ENCODE measurements at places on chromosomes 2 and 18.

DNA sequence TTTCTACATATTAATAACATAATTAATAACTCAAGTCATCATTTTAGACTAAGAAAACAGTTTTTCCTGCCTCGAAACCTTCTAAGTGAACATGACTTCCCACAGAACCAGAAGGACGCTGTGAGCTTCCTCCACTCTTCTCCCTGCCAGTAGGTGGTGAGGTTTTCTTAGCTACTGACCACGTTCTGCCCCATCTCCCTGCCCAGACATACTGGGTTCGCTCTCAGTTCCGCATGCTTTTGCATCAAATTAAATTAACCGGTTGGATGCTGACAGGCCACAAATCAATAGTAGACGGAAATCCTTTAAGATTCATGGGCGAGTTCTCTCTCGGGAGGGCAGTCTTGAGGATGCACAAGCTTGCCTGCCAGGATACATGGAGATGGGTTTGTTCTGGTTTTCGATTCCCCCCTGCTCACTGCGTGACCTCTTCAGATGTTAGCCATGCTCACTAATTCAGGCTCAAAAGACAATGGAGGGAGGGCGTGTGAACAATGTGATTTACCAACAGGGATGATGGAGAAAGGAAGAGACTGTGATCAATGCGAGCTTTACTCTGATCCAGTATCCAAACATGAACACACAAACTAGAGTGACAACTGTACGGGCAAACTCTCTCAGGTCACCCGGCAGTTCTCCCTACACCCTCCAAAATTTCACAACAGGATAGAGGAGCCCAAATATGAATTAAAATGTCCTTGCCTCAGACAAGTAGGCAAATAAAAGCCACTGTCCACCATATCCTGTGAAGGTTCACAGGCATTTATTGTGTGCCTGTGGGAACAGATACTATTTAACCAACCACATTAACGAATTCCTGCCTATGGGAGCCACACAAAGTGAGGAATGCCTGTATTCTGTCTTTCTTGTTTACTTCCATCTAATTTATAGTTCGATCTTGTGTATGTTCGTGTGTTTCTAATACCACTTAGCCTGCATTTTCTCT, 375.7 kb downstream of the EIPR1 start:
- no peak for DNase-seq

- no peak for DNase-seq
These were observed 79.8 kb upstream of the SLC25A52 start for GRCh38 chr18:31840499-31840898.

- DNase-seq, result no peak
These were observed 97.8 kb upstream of the NETO1 start for GRCh38 chr18:72965616-72966015.

GRCh38 chr2:99831772-99832171, 310.6 kb downstream of the AFF3 start:
- no peak for DNase-seq

DNA sequence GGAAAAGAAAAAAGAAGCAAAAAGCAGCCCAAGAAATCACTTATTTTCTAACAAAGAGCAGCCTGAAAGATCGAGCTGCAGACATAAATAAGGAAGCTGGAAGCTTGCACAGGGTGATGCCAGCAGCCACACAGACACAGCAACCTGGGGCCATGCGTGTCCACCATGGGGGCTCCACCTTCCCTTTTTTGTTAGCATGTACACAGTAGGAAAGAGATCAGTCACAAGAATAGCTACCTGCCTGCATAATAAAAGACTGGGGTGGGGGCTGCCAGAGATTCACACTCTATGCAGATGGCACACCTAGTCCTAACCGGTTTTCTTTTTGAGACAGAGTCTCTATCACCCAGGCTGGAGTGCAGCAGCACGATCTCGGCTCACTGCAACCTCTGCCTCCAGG, 2.9 kb upstream of the CNOT11 start:
- no peak for DNase-seq

DNA sequence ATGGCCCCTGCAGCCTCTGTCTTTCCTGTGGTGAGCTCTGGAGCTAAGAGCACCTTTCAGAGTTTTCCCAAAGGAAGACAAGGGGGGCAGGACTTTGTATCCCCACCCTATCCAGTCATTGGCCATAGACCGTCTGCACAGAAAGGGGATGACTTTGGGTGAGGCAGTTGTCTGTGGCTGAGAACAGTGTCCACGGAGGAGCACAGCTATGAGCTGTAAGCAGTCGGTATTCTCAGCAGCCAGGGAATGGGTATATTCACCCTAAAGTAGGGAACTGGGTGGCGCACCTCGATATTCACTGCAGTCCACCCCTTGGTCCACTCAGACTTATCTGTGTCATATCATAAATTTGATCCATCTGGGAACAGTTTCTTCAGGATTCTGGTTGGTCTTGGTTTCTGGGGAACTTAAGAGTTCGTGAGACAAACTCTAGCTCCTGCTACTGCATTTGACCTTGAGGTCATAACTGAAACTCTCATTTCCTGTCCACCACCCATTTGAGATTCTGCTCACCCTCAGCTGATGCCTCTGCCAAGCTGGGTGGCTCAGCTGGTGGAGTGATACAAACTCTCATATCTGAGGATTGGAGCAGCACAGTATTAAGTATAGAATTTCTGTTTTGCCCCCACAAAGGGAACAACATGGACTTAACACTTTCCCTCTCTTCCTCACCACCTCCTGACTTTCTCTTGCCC, 45.2 kb upstream of the SCG2 start:
- no peak for DNase-seq

- peak; percentile 34 for DNase-seq
These were observed 345.2 kb upstream of the VRK2 start for GRCh38 chr2:57701391-57701791.

GRCh38 chr18:65259403-65259802, 491.4 kb upstream of the CDH7 start:
- no peak for DNase-seq

GRCh38 chr2:56118474-56118873, 65.3 kb upstream of the CCDC85A start:
- no peak for DNase-seq

- peak; percentile 69 for DNase-seq
These were observed 117.6 kb downstream of the CAMKMT start for GRCh38 chr2:44479127-44479887.

DNA sequence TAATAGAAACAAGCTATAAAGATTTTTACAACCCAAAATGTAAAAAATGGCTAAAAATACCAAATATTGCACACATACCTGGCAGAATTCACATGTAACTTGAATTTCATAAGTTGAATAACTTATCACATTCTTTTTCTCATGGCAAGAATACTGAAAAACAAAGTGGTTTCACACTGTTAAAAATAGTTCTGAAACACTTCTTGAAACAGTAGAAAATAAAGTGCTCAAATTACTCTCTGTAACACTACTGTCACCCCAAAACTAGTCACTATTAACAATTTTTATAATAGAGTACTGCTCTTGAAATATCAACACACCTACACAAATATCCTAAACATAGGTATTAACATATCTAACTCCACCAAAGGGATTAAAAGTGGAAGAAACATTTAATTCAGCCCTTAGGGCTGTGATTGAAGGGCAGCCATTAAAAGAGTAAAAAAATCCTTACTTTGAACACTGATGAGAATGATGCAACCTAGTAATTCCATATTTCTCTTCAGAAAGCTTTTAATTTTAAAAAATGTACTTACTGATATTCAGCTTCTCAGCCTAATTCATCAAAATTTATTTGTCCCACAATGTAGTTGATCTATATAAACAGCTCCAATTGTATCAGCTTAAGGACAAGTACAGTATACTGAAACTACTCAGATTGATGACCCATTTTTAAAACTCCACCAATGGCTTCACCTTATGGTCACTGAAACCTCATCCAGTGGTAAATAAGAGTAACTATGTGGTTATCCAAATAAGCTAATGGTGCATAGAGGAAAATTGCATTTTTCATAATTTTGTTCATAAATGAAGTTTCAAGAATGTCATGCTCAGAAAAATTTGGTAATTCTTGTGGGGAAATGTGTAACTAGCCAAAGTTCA, 31.4 kb downstream of the ATF2 start:
- no peak for DNase-seq

GRCh38 chr2:224381521-224382279, 20.2 kb downstream of the FAM124B start:
- no peak for DNase-seq

GRCh38 chr18:38362286-38362792, 796.7 kb upstream of the CELF4 start:
- no peak for DNase-seq

DNA sequence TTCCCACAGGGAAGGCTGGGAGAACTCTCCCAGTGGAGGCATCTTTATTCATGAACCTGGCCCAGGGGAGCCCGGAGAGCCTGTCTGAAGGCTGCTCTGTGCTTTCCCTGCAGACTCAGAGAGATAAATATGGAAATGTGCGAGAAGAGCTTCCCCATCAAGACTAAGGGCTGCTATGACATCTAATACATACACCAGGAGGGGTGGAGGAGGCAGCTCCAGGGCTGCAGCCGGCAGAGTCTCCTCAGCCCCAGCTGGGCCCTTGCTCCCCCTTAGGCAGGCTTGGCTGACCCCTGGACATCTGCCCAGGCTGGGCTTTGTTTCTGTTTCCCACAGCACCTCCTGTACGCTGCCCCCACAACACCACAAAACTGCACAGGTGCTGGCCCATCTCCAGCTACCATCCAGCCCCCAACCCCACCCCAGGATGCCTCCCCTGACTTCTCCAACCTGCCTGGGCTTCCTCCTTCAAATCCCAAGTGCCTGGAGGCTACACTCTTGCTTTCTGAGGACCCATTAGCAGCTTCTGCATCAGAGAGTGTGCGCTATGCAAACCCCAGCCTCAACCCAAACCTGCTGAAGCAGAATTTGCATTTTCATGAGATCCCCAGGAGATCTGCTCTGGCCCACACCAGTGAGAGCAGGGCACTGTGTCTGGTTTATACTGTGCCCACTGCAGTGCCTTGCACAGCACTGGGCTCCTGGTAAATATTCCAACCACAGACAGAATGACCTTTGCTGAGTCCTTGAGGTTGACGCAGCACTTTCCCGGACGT, 96.8 kb downstream of the VSNL1 start:
- DNase-seq, result no peak

DNA sequence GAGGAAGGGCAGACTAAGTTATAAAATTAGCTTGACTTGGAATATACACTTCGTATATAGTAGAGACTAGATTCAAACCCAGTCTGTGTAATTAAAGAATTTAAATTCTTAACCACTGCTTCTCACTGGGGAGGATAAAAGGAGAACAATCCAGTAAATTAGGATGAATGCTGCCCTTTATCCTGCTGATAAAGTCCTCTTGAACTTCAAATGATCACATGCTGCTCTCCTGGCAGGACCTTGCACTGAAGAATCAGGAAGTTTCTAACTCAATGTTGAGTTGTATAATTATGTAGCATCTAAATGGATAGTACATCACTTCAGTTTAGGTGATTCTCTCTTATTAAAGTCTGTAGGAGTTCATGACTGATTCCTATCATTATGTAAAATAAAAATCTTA, 1179.7 kb downstream of the DSC3 start:
- DNase-seq, result no peak

DNA sequence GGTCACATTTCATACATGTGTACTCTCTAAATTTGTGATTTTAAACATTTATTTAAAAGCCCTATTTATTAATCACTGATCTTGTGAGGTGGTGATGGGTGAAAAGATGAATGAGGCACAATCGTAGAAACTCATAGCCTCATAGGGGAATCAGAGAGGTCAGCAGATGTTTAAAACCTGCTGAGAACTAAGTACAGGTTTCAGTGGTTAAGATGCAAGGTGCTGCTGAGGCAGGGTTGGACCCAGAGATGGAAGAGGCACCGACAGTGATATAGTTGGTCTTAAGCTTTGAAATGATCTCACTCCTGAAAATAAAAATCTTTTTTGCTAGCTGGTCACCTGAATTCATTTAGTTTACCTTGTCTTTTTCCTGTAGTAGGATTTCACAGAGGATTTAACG, 49.6 kb downstream of the LINC00305 start:
- no peak for DNase-seq

DNA sequence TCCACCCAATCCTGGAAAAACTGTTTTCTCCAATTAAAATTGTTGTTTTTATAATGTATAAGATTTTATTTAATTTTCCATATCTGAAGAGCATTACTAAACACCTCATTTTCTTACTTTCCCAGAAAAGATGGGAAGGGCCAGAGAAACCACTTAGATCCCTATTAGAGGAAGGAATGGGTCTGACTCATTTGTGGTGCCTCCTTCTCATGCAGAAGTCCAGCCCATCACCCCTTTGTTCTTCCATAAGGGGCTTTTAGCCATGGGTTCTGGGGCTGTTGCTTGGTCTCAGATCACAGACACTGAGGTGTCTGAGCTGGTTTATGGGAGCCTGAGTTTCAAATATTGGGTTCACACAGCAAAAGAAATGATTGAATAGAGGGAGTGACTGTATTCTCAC, 152.2 kb downstream of the ESCO1 start:
- no peak for DNase-seq
